ENCODE measurements at places on chromosomes 16 and 17. TPM values are rescaled to one million over a fixed set of nuclear protein-coding genes. Genes with fewer than 3 reads are reported as not detected.

The PRR35 gene
- not detected for total RNA-seq

The ELOB gene
- total RNA-seq = 714 TPM

The KRTAP2-1 gene
- total RNA-seq = not detected

The CFAP119 gene
- 1.6 TPM for total RNA-seq

The USP43 gene
- 12.0 TPM for total RNA-seq

The TEX14 gene
- total RNA-seq = 0.07 TPM

The ZP2 gene
- total RNA-seq = not detected

The SLC16A13 gene
- total RNA-seq = 6.0 TPM

The HSD17B1 gene
- total RNA-seq = 0.34 TPM

The HOXB1 gene
- total RNA-seq = not detected

The MT4 gene
- not detected for total RNA-seq

The SMIM36 gene
- not detected for total RNA-seq

The MMP28 gene
- total RNA-seq = 0.17 TPM

The KCNJ18 gene
- total RNA-seq = not detected

DNA sequence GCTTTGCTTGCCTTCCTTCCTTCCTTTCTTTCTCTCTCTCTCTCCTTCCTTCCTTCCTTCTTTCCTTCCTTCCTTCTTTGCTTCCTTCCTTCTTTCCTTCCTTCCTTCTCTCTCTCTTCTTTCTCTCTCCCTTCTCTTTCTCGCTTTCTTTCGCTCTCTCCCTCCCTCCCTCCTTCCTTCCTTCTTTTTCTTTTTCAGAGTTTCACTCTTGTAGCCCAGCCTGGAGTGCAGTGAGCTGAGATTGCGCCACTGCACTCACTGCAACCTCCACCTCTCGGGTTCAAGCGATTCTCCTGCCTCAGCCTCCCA lies 17.9 kb downstream of the FOXJ1 start:
- DNase-seq = no peak

GRCh38 chr16:20203272-20203671 lies 124.0 kb downstream of the GP2 start:
- no peak for DNase-seq

- no peak for DNase-seq
Observed at GRCh38 chr17:42791948-42792347, 6.6 kb downstream of the COA3 start.

DNA sequence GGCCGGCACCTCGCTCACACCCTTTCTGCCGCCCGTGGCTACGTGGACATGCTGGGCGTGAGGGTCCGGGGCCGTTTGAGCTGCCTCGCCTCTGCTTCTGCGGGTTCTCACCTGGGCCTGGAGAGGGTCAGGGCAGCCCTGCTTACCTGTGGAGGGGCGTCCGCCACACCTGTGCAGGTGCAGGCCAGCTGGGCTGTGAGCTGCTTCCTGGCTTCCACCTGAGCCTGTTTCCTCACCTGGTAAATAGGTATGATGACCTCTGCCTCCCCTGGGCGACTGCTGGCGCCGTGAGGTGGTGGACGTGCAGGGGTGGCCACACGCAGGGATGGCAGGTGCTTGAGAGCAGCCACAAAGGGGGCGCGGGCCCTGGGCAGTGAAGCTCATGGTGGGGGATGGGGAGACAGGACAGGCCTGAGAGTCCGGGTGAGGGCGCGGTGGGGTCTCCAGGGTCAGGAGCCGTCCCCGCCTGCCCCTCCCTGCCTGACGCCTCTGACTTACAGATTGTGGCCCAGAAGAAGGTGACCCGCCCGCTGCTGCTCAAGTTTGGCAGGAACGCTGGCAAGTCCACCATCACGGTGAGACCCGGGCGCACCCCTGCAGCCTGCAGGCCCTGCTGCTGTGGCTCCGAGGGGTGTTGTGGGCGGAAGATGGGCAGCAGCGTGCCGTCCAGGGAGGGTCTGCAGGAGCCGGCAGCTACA lies 7.8 kb downstream of the CPNE7 start:
- DNase-seq = no peak

GRCh38 chr16:82535262-82535661 lies 91.5 kb upstream of the CDH13 start:
- no peak for DNase-seq

DNA sequence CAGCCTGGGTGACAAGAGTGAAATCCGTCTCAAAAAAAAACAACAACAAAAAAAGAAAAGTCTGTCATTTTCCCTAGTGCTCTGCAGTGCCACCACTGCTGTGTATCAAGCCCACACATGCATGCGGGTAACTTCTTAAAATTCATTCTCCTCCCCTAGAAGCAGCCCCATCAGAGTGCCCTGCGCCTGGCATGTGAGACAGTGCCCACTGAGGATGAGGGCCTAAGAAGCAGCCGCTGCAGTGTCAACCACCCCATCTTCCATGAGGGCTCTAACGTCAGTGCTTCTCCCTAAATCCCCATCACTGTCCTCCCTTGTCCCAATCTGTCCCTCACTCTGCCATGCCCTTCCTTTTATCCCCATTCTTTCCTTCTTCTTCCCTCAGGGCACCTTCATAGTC lies 10.2 kb downstream of the COX6A2 start:
- no peak for DNase-seq

GRCh38 chr17:7312432-7313087 lies 2.6 kb downstream of the GPS2 start:
- no peak for DNase-seq

DNA sequence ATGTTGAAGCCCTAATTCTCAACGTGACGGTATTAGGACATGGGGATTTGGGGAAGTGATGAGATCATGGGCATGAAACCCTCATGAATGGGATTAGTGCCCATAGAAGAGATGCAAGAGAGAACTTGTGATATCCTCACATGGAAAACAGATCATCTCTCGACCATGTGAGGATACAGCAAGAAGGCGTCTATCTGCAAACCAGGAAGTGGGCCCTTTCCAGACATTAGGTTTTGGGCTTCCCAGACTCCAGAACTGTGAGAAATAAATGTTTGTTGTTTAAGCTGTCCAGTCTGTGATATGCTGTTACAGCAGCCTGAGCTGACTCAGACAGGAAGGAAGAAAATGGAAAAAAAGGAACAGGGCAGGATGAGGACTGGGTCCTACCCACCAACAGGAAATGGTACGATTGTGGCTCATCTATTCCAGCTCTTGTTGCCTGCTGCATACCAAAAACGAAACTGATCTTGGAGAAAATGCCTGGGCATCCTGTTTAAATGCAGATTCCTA lies 21.9 kb upstream of the SSTR2 start:
- no peak for DNase-seq

DNA sequence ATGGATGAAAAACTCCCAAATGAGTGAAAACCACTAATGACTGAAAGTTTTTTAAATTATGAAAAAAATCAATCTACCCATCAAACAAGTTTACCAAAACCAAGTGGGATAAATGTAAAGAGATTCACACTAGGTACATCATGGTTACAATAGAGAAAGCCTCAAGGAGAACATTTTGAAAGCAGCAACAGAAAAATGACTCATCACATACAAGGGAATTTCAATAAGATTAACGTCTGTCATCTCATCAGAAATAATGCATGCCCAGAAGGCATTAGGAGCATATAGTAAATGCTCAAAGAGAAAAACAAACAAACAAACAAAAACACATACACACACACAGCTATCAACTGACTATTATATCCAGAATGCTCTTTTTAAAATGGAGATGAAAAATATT lies 261.8 kb upstream of the KIF2B start:
- no peak for DNase-seq

DNA sequence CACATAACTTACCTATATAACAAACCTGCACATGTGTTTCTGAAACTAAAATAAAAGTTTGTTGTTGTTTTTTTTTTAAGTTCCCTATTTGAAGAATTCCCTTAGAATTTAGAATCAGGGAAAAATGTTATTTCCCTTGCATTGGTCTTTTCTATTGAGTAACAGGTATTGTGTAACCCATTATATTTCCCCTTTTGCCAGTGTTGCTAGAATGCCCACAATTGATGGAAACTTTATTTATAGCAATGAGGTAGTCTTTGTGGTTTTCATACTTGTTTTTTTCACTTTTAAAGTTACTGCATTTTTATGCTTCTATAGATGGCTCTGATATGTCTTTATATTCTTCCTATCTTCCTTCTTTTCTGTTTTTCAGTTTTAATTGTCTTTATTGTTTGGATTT lies 3.9 kb downstream of the NLRP1 start:
- DNase-seq = no peak

DNA sequence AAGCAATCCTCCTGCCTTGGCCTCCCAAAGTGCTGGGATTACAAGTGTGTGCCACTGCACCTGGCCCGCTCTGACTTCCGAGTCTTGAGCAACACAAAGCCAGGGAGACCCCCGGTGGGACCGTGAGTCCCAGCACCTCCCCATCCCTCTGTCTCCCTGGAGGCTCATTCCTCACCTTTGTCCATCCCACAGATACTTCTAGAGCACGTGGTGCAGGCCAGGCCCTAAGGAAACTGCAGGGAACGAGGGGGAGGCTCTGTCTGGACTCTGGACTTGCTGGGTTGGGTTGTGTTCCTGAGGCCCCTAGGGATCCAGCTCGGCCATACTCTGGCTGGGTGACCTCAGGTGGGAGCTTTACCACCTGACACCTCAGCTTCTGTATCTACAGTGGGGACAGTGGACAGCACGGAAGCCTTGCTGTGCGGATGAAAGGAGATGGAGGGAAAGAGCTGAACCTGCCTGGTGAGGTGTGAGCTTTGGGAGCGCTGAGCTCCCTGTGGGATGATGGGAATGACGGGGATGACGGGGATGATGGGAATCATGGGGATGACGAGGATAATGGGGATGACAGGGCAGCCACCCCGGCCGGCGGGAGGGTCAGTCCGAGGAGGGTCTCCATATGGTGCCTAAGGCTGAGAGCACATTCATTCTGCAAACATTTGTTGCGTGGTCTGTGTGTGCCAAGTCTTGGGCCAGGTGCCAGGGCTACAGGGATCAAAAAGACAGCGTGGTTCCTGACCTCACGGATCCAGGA lies 26.6 kb downstream of the C16orf74 start:
- no peak for DNase-seq

- peak; percentile 50 for DNase-seq
Observed at GRCh38 chr16:49019081-49019633, 262.5 kb downstream of the CBLN1 start.

- peak; percentile 55 for DNase-seq
Observed at GRCh38 chr16:81567987-81568748, 123.6 kb downstream of the CMIP start.

DNA sequence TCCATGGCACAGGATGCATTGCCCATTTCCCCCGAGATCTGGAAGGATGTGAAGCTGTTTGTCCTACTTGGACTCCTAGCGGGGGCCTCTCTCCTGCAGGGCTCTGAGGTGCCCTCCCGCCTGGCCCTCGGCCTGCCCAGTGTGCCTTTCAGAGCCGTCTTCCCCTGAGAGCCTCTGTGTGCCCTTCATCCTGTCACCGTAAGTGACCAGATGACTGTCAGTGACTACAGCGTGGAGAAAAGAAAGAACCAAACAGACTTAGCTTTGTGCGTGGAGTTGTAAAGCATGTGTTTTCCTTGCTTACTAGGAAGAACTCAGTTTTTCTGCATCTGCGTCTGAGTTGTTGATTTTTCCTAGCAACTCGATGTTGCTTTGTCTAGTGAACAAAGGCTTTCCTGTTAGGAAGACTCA lies 56.1 kb downstream of the BANP start:
- no peak for DNase-seq

DNA sequence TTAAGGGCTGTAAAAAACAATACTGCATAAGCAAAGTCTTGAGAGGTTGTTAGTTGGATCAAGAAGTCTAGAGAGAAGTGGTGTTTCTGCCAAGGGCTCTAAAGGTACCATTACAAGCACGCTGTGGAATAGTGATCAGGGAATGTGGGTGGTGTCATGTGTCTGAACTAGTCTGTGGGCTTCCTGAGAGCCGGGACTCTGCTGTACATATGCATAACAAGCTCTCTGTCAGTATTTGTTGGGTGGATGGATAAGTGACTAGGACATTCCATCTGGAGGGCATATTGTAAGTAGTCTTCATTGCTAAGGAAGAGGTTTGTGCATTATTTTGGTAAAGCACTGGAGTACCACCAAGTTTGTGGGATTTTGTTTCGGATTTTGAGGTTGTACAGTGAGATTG lies 209.5 kb downstream of the LGALS9B start:
- no peak for DNase-seq

DNA sequence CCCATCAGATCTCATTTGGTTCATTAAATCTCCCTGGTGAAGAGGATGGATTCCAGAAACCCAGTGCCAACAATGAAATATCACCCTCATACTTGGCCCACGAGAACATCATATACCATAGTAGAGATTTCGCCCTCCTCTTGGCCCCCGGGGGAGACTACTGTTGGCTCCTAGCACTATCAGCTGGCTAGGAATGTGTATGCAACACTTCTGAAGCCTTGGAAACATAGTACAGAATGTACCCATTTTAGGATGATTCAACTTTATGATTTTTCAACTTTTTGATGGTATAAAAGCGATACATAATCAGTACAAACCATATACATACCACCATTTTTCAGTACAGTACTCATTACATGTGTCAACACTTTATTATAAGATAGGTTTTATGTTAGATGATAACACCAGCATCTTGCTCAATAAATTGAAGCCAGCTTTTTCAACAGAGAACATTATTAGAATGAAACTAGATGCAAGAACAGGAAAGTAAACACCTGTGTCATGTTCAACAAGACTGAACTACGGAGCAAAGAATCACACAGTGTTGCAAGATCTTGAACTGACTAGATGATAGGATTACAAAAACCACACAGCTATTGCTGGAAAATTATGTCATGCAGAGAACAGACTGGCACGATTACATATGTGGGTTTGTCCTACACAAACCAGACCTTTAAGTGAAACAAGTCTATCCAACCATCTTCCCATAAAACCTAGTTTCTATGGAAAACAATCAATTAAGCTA lies 17.2 kb downstream of the RSL1D1 start:
- no peak for DNase-seq

DNA sequence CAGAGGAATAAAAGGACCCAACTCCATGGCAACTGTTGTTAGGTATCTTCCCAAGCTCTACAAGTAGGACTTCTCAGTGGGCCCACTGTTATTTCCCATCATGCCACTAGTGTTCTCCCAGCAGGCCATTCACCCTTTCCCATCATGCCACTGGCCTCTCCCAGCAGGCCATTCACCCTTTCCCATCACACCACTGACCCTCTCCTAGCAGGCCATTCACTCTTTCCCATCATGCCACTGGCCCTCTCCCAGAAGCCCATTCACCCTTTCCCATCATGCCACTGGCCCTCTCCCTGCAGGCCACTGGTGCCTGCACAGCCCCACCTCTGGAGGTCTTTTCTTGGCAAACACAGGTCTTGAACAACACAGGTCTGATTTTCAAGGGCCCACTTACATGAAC lies 36.3 kb downstream of the IFT140 start:
- DNase-seq = no peak

Data from kidney epithelial cell (primary cell).